SJSA1 (cell line): ENCODE measurements at places on chromosomes 1 and 21. TPM values are rescaled to one million over a fixed set of nuclear protein-coding genes. Genes with fewer than 3 reads are reported as not detected.

DNA sequence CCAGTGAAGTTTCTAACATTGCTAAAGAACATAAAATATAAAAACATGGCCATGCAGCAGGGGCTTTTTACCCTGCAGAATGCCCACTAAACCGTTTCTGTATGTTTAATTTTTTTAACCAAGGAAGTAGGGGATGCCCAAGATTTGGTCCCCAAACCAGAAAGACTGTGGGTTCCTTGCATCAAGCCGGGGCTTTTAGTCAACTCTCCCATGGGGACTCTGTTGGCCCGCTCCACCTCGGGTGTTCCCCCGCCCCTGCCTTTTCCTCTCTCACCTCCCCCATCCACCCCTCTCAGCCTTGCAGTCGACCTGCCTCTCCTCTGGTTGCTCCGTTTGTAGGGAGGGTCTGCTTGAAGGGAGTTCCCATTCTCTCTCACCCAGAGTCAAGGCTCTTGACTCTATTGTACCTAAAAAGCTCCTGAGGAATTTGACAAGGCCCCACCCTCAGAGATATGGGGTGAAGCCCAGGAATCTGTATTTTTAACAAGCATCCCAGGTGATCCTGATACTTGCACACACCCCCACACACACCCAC is 117.5 kb downstream of the TOMM20 start:
- DNase-seq: no peak

GRCh38 chr1:3564921-3565831 is 46.1 kb downstream of the MEGF6 start:
- no peak for DNase-seq

GRCh38 chr1:224800486-224801119 is 128.9 kb upstream of the DNAH14 start:
- DNase-seq: no peak

GRCh38 chr1:204694145-204694544 is 8.6 kb upstream of the LRRN2 start:
- no peak for DNase-seq

GRCh38 chr1:208108213-208108608 is 136.0 kb downstream of the PLXNA2 start:
- DNase-seq: no peak

The FMO2 gene
- not detected in 2 replicates for total RNA-seq

DNA sequence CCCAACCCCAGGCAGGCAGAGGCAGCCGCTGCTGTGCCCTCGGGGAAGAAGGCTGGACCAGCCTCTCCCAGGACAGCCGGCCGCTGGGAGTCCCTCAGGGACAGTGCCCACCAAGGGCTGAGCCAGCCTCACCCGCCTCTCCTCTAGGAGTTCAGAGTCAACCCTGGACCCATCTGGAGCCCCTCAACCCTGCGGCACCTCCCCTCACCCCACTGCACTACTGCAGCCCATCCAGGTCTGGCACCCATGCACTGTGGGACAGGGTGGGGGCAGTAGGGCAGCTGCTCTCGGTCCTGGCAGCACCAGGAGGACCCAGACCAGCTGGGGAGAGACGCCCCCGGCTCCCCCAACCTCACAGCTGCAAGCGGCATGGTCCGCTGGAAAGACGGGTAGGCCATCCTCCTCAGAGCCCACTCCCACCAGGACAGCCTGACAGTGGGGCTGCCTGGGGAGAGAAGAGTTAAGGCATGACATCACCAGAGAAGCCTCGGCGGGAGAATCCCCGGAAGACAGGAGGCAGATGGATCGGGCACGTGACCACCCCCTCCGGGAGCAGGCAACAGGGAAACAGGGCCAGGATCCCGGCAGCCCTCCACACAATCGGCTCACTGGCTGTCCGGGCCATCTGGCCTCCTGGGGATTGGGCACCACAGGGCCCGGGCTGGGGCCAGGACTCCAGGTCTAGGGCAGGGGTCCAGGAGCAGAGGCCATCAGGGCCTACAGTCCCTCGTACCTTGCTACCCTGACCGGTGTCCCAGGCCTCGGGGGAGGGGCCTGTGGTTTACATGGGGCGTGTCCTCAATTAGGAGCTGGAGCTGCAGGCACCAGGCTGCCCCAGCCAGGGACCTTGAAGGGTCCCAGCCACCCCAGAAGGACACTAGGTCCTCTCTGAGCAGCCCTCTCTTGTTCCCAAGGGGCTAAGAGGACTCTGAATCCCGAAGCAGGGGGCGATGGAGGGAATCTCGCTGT is 3.1 kb downstream of the ACAP3 start:
- DNase-seq: peak; percentile 81

The TMED5 gene
- 73.0 and 84.3 TPM in 2 replicates for total RNA-seq

GRCh38 chr1:156539818-156540355 is 32.5 kb downstream of the IQGAP3 start:
- DNase-seq: no peak

The OVAAL gene
- not detected in 2 replicates for total RNA-seq

- no peak for DNase-seq
Observed at GRCh38 chr1:205535096-205535495, 30.6 kb downstream of the CDK18 start.

DNA sequence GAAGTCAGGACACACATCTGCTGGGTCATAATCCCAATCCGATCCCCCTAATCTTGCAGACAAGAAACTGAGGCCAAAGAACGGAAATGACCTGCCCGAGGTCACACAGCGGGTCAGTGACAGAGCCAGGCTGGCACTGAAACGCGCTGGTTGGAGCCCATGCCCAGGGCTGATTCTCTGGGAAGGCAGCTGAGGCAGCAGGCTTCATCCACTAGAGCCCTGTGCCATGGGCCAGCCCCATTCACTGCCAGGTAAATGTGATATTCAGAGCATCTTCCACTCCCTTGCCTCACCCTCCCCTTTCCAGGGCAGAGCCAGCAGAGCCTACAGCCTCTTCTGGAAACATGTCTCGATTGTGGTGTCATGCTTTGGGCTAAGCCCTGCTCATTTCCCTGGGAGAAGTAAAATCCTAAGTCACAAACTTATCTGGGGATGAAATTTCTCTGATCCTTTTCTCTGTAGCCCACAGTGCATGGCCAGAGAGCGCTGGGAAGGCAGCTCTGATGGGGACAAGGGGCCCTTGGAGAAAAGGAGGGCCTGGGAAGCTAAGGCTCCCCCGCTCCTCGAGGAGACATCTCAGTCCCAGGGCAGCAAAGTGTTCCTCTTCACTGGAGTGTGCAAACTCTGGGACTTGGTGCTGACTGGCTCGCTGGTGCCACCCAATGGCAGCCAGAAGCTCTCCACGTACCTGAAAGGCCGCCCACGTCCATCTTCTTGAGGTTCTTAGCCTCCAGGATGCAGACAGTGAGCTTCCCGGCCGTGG is 110.4 kb downstream of the SYT2 start:
- peak; percentile 83 for DNase-seq

GRCh38 chr1:38611664-38612211 is 247.8 kb downstream of the RRAGC start:
- no peak for DNase-seq

- no peak for DNase-seq
Observed at GRCh38 chr21:17650292-17650691, 37.6 kb upstream of the BTG3 start.
